GM19239 (cell line): ENCODE measurements at places on chromosomes 13 and 19.

DNA sequence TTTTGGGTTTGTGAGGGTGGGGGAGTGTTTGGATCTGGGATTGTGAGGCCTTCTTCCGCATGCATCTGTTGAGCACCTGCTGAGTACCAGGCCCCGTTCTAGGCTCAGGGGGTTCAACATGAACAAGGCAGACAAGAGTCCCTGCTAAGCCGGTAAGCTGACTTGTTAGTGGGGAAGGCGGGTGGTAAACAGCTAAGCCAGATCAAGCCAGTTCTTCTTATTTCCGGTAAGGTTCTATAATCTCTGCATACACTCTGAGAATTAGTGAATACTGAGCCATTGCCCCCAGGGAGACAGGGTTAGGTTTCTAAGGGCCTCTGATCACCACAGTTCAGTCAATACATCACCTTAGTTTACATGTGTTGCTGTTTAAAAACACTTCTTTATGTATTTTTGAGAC, 9.9 kb upstream of the EHD2 start:
- DNase-seq, result no peak

- no peak for DNase-seq
Measured at GRCh38 chr13:28850226-28850625, 30.1 kb downstream of the MTUS2 start.

DNA sequence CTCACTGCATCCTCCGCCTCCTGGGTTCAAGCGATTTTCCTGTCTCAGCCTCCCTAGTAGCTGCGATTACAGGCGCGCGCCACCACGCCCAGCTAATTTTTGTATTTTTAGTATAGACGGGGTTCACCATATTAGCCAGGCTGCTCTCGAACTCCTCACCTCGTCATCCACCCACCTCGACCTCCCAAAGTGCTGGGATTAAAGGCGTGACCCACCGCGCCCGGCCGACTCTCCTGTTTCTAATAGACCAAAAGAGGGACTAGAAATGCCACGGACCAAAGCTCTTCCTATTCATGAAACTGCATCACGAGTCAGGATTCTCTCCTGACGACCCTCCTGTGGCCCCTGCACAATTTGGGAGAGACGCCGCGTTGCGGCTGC, 563 bp downstream of the ZNF43 start:
- no peak for DNase-seq

- no peak for DNase-seq
Measured at GRCh38 chr13:94343243-94343585, 136.3 kb downstream of the DCT start.

- DNase-seq, result no peak
Measured at GRCh38 chr19:14654786-14655560, 19.7 kb downstream of the ADGRE3 start.

- DNase-seq, result no peak
Measured at GRCh38 chr13:34591129-34591528, 350.9 kb upstream of the NBEA start.

- DNase-seq, result no peak
Measured at GRCh38 chr19:56310462-56310861, 4.2 kb downstream of the ZSCAN5A start.
